ENCODE measurements at places on chromosomes 6 and 20.

- DNase-seq: no peak
Observed at GRCh38 chr20:48270885-48271284, 485.6 kb upstream of the SULF2 start.

DNA sequence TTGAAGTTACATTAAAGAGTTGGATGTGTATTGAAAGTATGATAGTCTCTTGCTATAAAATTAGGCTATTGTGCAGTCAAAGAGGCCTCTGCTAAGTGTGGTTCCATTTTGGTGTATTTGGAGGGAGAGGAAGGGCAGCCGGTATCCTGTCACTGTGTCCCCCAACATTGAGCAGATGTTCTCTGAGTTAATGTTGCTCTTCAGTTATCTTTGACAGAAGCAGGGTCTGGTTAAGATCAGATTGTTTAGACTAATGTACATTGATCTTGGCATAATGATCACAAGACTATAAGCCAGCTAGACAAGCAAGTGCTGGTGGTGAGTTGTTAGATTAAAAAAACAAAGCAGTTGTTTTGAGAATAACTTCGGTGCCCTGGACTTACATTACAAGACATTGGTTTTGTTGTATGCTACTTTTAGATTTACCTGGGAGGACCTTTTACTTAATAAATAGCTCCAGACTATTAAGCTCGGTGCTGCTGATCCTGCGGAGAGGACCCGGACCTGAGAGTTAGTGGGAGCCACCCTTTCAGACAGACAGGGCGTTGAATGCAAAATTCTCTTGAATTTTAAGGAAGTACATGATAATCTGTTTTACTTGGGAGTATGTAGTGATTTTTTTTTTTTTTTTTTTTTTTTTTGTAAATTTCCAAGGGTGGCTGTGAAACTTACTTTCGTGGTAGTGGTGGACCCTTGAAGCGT lies 97.8 kb downstream of the JARID2 start:
- no peak for DNase-seq

DNA sequence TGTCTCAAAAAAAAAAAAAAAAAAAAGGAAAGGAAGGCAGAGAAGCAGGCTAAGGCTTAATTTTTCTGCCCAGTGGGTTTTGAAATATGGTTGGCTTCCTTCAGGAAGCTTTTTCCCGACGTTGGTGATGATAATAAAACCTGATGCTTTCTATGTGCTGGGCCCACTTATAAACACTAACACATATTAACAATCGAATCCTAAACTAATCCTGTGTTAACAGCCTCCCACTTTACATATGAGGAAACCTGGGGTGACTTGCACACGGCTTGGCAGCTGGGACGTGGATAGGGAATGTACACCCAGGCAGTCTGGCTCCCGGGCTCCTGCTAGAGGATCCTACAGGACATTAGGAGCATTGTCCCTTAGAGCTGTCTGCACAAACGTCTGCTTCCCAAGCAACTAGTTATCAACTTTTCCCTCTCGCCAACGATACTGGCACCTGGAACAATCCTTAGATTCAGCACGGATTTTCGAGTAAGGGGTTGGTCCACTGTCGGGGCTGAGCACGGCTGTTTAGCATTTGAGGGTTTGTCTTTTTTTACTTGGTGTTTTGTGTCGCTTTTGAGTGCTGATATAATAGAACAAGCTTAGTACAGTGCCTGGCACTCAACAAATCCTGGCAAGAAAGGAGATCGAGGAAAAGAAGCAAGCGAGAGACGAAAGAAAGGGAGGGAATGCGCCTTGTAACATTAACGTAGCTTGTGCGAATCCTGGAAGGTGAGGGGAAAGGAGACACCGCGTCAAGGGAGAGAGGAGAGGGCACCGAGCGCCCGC lies 622 bp upstream of the KIZ start:
- no peak for DNase-seq

DNA sequence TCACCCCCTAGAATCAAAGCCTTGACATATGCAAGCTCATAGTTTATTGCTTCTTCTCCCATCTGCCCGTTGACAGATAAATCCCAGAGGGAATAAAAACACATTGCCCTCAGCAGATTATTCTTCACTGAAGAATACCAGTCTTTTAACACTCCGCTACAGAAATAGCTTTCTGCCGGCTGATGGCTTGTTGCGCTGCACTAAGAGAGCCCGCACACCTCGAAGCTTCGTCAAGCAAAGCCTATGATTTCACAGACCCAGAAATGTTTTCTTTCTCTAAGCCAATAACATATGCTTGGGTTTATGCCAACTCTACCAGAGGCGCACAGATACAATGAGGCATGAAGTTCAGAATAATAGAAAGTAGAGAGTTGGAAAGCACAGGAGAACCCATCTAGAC lies 208.9 kb upstream of the FOXQ1 start:
- DNase-seq: no peak

DNA sequence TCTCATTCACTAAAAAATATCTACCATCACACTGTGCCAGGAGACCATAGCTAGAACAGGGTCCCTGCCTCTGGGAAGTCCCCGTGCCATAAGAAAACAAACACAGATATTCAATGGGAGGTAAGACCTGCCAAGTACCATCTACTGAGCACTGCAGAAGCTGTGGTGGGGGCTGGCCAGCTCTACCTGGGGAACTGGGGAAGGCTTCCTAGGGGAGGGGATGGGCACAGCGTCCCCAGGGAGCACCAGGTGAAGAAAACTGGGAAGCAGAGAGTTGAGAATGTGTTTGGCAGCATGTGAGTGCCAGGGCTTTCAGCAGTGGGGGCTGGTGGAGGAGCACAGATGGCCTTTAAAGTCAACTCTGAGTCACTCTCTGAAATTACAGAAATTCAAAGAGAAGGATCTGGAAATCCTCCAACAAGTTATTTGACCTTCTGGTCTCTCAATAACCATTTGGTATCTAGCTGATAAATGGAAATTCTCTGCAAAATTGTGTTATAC lies 85.2 kb downstream of the SHLD1 start:
- no peak for DNase-seq

DNA sequence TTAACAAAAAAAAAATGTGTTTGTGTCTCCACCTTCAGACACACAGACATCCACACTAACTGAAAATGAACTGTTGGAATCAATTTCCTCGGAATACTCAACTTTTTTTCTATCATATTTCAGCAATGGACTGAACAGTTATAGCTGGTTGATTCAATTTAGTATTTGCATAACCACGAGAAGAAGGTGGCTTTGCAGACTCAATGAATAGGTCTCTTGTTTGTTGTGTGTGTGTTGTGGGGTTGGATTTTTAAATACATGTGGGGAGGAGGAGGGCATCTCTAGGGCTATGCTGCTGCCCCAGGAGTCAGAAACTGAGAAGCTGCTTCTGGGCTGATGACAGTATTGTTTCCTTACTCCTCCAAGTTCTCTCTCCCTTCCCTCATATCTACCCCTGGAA lies 28.7 kb downstream of the TFAP2A start:
- DNase-seq: no peak

DNA sequence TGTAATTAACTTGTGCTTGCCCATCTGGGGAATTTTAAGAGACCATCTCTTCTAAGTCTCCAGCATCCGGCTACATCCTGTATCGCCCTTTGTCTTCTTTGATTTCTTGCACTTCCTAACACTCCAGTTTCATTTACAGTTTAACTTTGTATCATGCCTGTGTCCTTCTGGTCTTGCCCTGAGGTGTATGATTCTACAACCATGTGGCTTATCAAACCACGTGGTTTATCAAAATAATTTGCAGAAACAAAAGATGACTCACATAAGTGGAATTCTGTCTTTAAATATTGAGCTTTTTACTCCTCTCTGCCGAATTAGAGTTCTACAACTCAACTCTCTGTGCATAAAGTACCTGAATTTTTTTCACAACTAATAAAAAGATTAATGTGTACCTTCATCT lies 580.7 kb downstream of the KIF16B start:
- no peak for DNase-seq

Data from activated T-helper 2 cell treated with anti-CD3 and anti-CD28 coated beads, Interferon-gamma antibody, Interleukin-2, Interleukin-4, amounts not matched to agents 10 μg/mL and 5 μg/mL and 100 μg/mL, durations not matched to agents 14 hours and 24 hours and 36 hours (primary cell).